ENCODE measurements at places on chromosomes 3 and 15.

GRCh38 chr3:105598042-105598796, 231.5 kb downstream of the ALCAM start:
- DNase-seq: no peak

DNA sequence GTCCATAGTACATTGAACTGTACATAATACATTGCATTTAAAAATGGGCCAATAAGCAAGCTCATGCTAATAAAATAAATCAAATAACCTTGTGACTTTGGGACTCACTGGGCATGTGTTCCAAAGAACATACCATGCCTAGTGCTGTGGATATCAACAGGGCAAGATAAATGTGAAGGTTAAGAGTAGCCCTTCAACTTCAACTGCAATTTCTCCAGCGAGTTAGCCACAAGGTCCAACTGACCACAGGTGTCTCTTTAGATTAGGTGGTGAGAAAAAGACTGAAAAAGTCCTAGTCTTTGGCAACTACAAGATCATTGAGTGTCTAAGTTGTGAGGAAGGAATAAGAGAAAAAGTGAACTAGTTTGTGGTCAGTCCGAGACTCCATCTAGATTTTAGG, 78.3 kb upstream of the ATP11B start:
- no peak for DNase-seq

DNA sequence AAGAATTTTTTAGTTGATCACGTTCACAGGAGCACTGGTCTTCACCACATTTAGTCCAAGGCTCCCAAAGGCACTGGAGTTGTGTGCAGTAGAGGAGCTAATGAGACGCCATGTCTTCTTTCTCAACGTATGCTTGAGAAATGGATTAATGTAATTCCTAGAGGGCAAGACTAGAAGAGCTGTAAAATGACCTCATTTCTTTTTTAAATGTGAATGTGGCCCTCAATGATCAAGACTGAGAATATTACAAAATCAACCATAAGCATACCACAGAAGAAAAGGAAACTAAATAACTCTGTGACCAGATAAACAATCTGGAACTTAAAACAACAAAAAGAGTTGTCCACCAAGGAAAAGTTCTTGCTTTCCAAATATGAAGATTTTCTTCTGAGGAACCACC, 112.1 kb upstream of the THBS1 start:
- DNase-seq: no peak

GRCh38 chr3:99772171-99772570, 45.5 kb upstream of the CMSS1 start:
- DNase-seq: no peak

DNA sequence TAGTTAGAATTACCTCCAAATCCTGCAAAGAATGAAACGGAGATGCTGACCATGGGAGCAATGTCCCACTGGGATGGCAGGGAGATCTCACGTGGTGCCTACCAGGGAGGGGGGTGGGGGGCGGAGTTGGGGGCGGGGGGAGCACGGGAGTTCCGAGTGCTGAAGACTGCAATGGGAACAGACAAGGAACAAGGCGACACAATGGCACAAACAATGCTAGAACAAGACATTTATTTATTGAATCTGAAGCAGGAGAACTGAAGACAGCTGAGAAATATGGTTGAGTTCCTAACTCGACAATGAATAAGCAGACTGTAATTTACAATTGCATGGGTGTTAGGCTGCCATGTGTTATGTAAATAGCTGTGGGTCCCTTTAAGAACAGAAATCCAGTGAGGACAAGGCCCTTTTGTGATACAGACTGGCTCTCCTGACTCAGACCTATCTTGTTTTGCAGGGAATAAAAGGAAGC, 91.2 kb downstream of the AQP9 start:
- no peak for DNase-seq

GRCh38 chr3:152071924-152072323, 196.8 kb upstream of the MBNL1 start:
- DNase-seq: no peak

DNA sequence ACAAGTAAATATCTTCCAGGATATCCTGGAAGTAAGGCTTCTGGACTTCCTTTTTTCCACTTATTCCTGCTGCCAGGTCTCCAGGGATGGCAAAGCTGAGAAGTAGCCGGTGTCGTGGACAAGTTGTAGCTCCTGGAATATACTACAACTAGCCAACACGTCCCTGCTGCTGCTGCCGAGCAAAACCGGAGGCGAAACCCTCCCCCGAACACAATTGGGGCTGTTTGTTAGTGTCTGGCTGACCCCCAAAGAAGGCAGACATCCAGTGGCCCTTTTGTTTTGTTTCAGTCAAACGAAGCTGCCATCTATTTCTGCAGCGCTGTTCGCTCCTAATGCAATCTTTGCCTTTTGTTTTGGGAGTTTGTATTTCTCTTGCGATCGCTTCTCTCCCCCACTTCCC, 45.3 kb upstream of the EIF5A2 start:
- DNase-seq: no peak

- no peak for DNase-seq
Observed at GRCh38 chr15:75347222-75348033, 589 bp downstream of the NEIL1 start.

DNA sequence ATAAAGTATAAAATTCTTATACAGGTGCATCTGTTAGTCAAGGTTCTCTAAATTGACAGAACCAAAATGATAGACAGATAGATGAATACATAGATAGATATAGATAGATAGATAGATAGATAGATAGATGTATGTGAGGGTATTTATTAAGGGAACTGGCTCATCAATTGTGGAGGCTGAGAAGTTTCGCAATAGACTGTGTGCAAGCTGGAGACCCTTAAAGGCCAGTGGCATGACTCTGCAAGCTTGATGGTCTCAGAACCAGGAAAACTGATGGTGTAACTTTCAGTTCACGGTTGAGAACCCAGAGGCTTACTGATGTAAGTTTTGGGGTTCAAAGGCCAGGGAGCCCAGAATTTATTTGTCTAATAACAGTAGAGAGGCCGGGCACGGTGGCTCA, 1123.7 kb upstream of the CADM2 start:
- DNase-seq: no peak

- no peak for DNase-seq
Observed at GRCh38 chr15:63190769-63191649, 1.6 kb downstream of the RAB8B start.

GRCh38 chr3:39760325-39760724, 49.1 kb upstream of the MYRIP start:
- DNase-seq: no peak

DNA sequence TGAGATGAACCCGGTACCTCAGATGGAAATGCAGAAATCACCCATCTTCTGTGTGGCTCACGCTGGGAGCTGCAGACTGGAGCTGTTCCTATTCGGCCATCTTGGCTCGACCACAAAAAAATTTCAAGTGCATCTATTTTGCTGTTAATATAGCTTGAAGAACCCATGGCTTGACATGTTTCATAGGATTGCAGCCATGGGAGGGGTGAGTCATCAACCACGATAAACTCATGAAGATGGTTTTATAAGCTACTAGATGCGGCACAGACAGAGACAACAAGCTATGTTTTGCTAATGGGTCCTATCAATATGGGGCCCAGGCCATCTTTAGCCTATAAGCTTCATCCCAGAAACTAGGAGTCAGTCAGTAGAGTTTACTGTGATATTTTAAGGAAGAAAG, 100.4 kb upstream of the PHLDB2 start:
- no peak for DNase-seq

- DNase-seq: no peak
Observed at GRCh38 chr15:40633178-40633577, 39.1 kb downstream of the KNL1 start.

DNA sequence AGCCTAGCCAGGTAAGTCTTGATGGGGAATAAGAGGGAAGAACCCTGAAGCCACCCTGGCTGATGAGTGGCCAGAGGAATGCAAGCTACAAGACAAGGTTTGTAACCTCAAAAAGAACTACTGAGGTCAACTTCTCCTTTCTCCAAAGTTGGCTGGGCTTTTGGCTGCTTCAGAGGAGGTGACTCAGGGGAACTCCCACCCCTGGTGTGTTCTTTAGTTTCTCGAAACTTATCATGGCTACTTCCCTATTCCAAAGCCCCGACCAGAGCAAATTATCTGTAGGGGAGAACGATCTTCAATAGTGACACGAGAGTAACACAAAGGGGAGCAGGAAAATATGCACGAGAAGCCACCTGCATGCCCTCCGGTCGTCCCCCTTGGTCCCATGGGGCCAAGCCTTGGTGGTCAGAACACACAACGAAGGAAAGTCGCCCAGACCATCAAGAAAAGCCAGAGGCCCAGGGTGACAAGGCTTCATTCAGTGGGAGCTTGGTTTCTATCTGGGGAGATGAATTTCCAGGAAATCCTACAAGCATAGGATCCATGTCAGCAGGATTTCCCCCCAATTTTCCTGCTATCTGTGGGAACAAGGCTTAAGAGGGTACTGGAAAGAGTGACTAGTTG, 6.5 kb upstream of the BCL2A1 start:
- DNase-seq: no peak

- DNase-seq: no peak
Observed at GRCh38 chr3:138468886-138469285, 34.5 kb downstream of the ESYT3 start.

DNA sequence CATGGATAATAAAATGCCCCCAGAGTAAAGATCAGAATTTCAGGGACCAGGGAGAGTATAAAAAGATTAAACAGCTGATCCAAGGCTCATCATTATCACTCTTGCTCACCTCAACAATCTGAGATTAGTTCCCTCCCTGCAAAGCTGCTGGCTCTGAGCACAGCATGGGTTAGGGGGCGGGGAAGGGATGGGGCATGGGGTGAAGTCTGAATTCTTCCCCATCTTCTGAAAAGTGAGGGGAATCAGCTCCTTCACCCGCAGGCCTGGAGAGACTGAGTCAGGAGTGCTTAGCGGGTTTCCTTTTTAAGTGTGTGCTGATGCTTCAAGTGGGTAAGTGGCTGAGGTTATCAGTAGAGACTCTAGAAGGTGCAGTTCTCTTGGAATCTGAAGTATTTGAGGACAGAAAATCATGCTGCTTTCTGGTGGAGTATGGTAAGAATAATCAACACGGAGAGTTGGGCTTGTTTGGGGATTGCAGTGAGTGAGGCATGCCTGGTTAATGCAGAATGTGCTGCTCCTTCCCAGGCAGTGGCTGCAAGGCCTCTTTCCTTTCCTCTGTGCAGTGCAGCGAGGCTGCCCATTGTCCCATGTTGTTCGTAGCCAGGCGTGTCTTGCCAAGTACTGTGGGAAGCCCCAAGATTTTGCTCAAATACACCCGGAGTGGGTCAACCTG, 59.2 kb upstream of the TRAK1 start:
- no peak for DNase-seq

DNA sequence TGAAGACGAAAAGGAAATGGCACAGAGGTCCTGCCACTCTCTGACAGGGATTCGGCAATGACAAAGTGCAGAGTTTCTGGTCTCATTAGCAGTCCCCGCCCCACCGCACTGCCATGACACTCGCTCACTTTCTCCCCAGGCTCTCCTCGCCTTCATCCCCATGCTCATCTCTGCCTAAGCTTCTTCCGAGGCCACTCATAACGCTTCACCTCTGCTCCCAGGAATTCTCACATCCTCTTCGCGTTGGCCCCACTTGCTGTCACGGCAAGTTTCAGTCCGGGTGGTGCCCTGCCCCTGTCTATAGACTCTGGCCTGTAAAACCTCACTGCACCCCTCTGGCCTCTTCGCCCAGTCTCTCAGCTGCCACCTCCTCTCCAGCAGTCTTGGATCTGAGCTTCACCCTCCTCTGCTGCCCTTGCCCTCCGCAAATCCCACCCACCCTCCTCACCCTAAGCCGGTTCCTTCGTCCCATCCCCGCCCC, 654 bp downstream of the RUBCN start:
- DNase-seq: no peak

GRCh38 chr15:93332168-93332553, 243.2 kb upstream of the RGMA start:
- DNase-seq: no peak

GRCh38 chr3:195125646-195126045, 145.3 kb downstream of the XXYLT1 start:
- no peak for DNase-seq

DNA sequence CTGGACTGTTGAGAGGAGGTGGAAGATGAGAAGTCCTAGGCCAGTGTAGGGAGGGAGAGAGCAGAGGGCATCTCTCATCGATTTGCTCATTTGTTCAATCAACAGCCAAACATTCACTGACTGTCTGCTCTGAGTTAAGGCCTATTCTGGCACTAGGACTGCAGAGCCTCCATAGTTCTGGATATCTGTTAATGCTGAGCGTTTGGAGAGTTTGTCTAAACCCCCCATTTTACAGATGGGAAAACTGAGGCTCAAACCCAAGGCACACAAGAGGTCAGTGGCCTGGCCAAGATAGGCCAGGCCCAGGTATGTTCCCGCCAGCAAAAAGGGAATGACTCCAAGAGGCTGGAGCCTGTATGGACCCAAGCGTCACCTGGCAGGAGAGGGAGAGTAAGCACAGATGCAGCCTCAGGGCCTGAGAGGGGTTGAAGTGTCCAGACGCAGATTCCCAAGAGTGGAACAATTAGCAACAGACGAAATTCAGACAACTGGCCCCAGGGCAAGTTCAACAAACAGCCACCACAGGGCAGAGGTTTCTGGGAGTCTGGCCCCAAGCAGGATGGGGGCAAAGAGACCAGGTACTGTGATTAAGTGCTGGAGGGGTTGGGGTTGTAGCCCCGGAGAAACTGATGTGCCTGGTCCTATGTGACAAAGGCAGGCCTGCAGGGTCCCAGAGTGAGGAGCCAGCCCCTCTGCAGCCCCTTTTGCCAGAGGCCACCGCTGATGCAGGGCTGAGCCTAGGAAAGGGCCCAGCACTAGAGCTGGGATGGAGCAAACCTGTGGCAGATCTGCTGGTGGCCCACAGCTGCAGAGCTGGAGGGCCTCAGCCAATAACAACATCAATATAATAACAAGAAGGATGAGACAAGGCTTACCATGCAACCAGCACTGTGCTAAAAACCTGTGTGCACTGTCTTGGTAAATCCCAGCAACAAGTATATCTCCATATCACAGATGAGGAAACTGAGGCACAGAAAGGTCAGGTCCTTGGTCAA, 245.1 kb upstream of the TLE3 start:
- DNase-seq: no peak

GRCh38 chr3:176159796-176160195, 1037.5 kb downstream of the TBL1XR1 start:
- no peak for DNase-seq

GRCh38 chr15:29636140-29636539, 186.1 kb downstream of the TJP1 start:
- DNase-seq: no peak

DNA sequence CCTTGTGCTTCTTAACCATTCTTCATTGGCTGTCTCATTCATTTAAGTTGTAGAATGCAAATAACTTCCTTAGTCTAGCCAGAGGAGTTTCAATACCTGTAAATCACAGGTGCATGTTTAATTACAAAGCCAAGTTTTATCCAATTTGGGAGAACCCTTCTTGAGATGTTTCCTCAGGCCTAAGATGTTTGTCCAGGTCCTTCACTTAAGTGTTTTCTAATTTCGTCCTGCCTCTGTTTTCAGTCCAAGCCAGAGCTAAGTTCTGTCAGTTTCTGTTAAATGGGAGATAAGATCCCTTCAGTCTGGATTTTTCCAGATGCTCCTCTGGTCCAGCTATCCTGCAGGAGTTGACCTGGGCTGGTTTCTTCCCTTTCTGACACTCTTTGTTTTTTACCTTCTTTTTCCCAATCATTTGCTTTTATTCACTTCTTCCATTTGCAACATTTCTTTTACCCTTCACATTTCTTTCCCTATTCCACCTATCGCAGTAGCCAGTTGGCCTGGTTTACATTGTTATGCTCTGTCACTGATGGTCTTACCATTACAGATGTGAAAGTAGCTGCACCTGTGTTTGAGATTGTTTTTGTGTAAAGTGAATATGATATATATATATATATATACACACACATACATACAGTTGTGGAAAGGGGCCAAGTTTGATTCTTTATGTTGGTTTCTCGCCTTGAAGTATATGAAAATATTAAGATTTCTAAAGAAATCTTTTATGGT, 34.5 kb downstream of the EIF2AK4 start:
- no peak for DNase-seq

- no peak for DNase-seq
Observed at GRCh38 chr3:105933871-105934270, 65.1 kb upstream of the CBLB start.

Measured in NCI-H1694 (cell line).